ENCODE measurements at places on chromosomes 7 and 10.

DNA sequence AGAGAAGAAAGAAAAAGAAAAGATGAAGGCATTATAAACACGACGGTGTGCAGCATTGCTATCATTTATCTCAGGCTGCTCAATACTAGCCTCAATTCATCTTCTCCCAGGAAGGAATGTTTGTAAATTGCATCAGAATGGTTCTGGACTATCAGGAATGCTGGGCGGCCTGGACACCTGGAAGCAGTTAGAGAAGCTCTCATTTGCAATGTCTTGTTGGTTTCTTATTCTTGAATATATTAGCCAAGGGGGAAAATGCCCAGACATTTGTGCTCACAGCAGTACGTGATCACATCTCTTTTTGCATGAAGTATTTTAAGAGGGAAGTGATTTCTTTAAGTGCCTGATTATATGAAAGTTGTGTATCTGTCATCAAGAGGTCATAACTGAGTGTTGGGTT is 85.6 kb upstream of the IMMP2L start:
- no peak for ATAC-seq

DNA sequence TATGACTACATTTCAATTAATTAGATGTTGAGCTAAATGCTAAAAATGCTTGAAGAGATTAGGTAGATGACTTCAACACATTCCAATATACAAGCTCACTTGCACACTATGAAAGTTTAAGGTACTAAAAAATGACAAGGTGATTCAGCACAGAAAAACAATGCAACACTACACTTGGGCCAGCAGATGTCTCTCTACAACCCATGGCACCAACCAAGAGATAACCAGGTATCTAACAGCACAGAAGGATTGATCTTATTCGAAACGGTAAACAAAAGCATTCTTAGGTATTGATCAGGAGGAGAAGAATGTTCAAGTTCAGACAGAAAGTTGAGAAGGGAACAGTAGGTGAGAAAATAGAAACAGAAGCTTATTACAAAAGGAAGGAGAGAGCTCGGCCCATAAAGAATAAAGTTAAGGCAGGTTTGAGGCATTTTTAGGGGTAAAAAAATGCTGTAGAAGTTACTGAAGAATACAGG is 248.2 kb upstream of the KLF14 start:
- ATAC-seq, result no peak

DNA sequence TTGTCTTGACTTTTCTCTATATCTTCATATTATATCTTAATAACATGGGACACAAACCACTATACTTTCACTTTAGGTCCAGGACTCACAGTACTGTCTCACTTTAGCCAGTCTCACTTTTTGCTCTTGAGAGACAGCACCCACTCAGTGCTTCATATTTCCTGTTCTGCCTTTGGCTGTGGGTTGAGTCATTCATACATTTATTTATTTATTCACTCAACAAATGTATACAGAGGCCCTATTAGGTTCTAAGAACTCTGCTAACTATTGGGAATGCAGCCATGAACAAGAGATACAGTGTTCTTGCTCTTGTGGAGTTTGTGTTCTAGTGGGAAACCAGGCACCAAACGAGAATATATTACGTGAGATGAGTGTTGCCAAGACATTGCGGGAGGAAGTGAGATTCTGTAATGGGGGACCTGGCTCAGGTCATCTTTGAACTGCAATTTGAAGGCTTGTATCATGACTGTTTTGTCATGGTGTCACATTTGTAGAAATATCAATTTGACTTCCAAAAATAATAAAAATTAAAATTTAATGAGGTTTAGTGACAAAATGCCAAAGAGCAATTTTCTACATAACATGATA is 190.1 kb downstream of the SDHAF3 start:
- no peak for ATAC-seq

DNA sequence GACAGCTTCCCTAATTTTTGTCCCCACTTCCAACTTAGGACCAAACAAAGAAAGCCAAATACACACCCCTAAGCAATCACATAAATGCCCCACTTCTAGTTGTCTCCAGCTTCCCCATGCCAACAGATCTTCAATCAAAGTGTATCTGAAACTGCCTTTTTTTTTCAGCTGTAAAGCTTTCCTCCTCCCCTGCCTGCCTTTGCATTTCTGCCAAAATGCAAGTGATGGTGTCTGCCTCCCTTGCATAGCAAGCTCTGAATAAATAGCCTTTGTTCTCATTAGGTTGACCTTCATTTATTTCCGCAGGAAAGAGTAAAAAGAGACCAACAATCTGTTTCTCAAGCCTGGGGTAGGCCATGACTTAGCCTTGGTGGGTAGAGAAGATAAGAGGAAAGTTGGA is 459.4 kb downstream of the GPAM start:
- ATAC-seq, result no peak

DNA sequence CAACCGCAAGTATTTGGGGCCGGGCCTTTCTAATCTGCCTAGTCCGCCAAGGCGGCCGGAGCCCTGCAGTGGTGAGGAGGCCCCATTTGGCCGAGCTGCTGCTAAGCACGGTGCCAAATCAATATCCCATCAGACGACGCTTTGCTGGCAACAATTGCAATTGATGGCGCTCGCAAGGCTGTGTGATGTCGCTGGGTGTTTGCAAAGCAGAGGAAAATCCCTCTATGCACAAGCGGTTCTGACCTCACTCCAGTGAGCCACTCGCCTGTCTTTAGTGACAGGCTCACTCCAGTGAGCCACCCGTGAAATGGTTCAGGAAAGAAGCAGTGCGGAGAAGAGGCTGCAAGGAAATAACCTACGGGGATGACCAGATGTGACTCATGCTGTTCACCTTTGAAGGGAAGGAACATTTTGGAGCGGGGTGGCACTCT is 18.3 kb upstream of the PDE1C start:
- no peak for ATAC-seq

- ATAC-seq, result peak; percentile 40
Measured at GRCh38 chr10:132364594-132364970, 32.4 kb upstream of the PWWP2B start.

GRCh38 chr7:1229202-1229947 is 3.3 kb upstream of the UNCX start:
- no peak for ATAC-seq

DNA sequence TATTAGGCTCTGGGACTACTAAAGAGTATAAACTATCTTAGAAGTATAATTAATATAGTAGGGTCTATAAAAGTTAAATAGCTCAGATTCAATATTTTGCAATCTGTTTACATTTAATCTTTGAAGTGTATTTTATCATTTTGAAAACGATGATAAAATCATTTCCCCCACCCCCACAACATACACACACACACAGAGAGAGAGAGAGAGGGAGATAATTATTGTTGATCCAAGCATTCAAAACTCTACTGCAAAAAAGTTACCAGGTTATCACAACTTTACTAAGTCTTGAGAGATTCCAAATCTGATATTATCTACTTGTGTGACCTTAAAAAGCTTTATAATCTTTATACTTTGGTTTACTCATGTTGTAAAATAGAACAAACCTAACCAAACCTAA is 14.0 kb downstream of the ZNF800 start:
- no peak for ATAC-seq

DNA sequence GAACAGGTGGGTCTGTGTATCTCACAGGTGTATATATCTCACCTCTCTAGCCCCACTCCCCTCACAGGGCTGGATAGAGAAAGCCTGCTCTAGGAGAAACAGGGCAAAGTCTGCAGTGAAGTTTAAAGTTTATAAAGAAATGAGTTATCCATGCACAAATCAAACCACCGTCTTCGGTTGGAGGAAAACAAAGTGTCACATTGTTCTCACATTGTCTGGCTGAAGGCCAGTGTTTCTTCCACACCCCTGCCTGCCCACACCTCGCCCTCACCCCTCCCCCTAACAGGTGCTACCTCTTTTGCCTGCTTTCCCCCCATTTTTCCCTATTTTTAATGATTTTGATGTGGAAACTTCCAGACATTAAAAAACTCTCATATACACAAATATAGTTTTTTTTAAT is 25.8 kb downstream of the AQP1 start:
- no peak for ATAC-seq

- peak; percentile 34 for ATAC-seq
Measured at GRCh38 chr10:17981766-17982380, 30.2 kb downstream of the SLC39A12 start.

GRCh38 chr7:1663223-1663622 is 6.9 kb upstream of the ELFN1 start:
- ATAC-seq, result no peak

GRCh38 chr7:111997546-111997945 is 208.7 kb downstream of the DOCK4 start:
- no peak for ATAC-seq

- no peak for ATAC-seq
Measured at GRCh38 chr10:17064435-17064834, 65.2 kb downstream of the CUBN start.

GRCh38 chr7:31120800-31121513 is 68.8 kb downstream of the ADCYAP1R1 start:
- ATAC-seq, result no peak

- no peak for ATAC-seq
Measured at GRCh38 chr7:47685712-47686376, 103.9 kb upstream of the TNS3 start.

DNA sequence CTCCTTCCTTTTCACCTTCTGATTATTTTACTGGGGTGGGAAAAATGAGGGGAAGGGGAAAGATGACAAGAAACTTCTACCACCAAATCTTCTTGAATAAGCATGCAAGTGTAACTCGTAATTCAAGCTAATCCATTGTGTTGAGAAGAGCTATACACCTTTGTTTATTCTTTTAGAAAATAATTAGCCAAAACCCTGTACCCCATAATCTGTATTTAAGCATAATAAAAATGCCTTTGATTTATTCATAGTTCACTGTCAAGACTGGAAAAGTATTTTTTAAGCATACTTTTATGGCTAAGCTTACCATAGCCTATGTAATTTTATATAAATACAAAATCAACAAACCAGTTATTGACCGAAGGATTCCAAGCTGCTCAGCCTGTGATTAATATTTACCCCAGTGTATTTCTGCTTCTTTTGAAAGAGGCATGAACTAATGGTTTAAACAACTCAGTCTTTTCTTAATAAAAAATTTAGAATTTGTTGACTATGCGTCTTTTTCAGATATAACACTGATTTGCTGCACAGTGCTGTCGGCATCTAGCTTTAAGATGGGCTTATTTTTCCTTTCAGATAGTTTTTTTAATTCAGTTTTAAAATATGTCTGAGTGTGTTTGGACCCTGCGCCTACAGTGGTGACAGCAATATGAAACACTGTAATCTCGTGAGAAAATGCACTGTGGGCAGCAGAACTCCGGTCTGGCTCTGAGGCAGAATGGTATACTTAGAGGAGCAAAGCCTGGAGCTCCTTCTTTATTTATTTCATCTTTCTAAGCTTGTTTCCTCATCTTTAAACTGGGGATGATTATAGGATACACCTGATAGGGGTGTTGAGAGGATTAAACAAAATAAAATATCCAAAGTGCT is 238.8 kb upstream of the LRGUK start:
- no peak for ATAC-seq

- ATAC-seq, result no peak
Measured at GRCh38 chr7:108413782-108414492, 42.3 kb downstream of the NRCAM start.
